ENCODE measurements at places on chromosomes 1 and 21. TPM values are rescaled to one million over a fixed set of nuclear protein-coding genes. Genes with fewer than 3 reads are reported as not detected.

DNA sequence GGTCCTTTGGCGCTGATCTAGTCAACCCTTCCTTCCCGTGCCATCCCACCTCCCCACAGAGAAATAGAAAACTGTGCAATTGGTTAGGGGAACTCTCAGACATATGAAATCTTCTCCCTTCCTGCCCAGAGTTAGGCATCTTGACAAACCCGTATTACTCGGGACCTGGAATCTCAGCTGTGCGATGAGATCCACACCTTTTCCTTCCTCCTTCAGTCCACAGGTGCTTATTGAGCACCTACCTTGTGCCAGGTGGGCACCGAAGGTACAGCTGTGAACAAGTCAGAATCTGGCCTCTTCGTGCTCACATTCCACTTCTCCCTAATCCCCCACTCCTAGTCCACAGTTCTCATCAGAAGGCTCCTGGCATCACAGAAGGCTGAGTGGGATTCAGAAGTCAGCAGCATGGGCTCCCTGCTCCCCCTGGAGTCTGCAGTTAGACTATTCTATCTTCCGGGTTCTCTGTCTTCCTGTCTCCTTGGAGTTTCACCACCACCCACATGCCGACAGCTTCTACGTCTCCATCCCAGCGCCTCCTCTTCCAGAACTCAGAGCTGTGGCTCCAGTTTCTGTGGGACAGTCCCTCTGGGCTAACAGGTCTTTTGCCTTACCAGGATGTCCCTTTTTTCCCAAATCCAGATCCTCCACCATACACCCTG, 23.0 kb downstream of the KNCN start:
- no peaks in the 10 kb centered on the region for H3K36me3 ChIP-seq
- no peak overlapping the region for H3K4me3 ChIP-seq
- no peak for DNase-seq
- no peaks in the 10 kb centered on the region for H3K4me1 ChIP-seq
- H3K27me3 ChIP-seq = no peaks in the 10 kb centered on the region

DNA sequence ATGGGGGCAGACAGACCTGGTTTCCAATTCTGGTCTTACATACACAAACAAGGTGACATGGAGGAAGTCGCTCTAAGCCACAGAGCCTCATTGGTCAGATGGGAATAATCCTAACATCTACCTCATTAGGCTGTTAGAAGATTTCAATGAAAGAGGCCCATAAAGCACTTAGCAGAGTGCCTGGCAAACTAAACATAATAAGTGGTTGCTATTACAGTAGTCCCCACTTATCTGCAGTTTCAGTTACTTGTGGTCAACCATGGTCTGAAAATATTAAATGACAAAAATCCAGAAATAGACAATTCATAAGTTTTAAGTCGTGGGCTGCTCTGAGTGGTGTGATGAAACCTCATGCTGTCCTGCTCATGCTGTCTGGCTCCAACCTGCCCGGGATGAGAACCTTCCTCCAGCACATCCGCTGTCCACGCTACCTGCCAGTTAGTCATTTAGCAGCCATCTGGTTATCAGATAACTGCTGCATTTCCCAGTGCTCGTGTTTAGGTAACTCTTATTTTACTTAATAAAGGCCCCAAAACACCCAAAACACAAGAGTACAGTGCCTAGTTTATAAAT, 112.3 kb downstream of the DDX20 start:
- no peak for DNase-seq
- no peak overlapping the region for H3K27ac ChIP-seq
- no peaks in the 10 kb centered on the region for H3K27me3 ChIP-seq

DNA sequence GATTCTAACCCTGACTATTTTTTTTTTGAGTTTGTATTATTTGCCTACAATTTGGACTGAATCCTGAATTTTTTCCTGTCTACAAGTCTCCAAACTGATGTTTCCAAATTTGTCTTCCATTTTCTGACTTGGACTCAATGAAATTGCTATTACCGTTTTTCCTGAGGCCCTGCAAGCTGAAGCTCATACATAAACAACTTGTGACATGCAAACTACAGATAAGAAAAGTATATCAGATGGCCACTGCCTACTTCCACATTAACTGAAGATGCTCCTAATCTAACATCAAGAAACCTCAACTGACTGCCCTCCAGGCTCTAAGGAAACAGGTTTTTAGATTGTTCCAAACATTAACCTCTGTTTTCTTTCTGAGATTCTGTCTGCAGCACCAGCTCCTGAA, 51.1 kb upstream of the KLHDC7A start:
- no peaks in the 10 kb centered on the region for H3K27me3 ChIP-seq
- DNase-seq = no peak
- H3K4me1 ChIP-seq = no peaks in the 10 kb centered on the region
- no peaks in the 10 kb centered on the region for H3K36me3 ChIP-seq
- no peak overlapping the region for H3K27ac ChIP-seq
- no peak overlapping the region for H3K4me3 ChIP-seq

GRCh38 chr21:27648560-27648959, 681.7 kb upstream of the ADAMTS5 start:
- H3K4me3 ChIP-seq = no peak overlapping the region
- no peaks in the 10 kb centered on the region for H3K36me3 ChIP-seq

DNA sequence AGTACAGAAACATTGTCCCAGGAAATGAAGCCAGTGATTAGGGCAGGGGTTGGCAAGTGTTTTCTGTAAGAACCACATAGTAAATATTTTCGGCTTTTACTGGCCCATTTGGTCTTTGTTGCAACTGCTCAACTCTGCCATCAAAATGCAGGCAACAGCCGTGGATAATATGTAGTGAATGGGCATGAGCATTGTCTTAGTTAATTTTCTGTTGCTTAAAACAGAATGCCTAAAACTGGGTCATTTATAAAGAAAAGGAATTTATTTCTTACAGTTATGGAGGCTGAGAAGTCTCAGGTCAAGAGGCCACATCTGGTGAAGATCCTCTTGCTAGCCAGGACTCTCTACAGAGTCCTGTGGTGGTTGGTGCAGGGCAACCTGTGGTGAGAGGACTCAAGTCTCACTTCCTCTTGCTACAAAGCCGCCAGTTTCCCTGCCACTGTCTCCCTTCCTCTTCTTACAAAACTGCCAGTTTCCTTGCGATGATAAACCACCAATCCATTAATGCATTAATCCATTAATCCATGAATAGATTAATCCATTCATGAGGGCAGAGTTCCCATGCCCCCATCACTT, 166.4 kb downstream of the PSMG1 start:
- no peaks in the 10 kb centered on the region for H3K36me3 ChIP-seq
- H3K27me3 ChIP-seq = no peaks in the 10 kb centered on the region

DNA sequence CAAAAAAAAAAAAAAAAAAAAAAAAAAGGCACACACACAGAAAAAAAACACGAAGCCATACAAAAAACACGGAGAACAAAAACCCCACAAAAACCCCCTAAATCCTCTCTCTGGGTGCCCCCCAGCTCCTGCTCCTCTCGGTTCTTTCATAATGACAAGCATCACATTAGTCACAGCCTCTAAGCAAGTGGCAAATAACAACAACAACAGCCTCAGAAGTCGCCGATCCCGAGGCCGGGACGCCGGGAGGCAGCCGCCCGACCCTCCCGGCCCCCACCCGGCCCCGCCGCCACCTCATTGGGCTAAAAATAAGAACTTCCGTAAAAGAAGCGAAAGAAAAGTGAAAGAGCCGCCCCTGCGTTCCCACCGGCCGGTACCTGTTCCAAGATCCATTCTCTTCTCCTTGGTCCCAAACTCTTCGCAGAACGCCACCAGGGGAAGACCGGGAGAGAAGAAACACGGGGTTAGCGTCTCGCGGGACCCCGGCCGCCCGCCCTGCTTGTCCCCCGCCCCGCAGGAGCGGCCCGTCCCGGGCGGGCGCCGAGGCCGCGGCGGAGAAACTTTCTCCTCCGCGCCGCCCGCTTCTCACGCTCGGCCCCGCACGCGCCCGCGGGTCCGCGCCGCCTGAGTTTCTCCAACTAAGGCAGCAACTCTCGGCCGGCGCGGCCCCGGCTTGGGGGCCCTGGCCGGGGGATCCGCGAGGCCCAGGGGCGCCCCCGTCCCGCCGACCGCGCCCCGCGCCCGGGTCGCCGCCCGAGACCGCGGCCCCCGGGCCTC, 102.8 kb downstream of the CASZ1 start:
- H3K4me1 ChIP-seq = no peaks in the 10 kb centered on the region
- H3K27ac ChIP-seq = peak overlapping the region; percentile 45
- peak overlapping the region; percentile 63 for H3K4me3 ChIP-seq
- peak; percentile 61 for DNase-seq

- peak overlapping the region; percentile 15 for H3K4me3 ChIP-seq
- H3K36me3 ChIP-seq = no peaks in the 10 kb centered on the region
- H3K27me3 ChIP-seq = no peaks in the 10 kb centered on the region
- H3K27ac ChIP-seq = no peak overlapping the region
These were observed 14.6 kb downstream of the NR5A2 start for GRCh38 chr1:200042119-200042551.

GRCh38 chr1:181131255-181131941, 42.9 kb downstream of the IER5 start:
- no peak overlapping the region for H3K27ac ChIP-seq
- no peaks in the 10 kb centered on the region for H3K36me3 ChIP-seq
- H3K4me1 ChIP-seq = peaks cover 1% of the 10 kb centered on the region
- H3K27me3 ChIP-seq = no peaks in the 10 kb centered on the region
- DNase-seq = no peak

- H3K36me3 ChIP-seq = no peaks in the 10 kb centered on the region
- no peaks in the 10 kb centered on the region for H3K4me1 ChIP-seq
- no peak for DNase-seq
These were observed 594.7 kb downstream of the ADGRL2 start for GRCh38 chr1:82395440-82395839.

- no peaks in the 10 kb centered on the region for H3K36me3 ChIP-seq
- no peak for DNase-seq
- no peak overlapping the region for H3K27ac ChIP-seq
- H3K27me3 ChIP-seq = no peaks in the 10 kb centered on the region
These were observed 9.8 kb upstream of the NOS1AP start for GRCh38 chr1:162059721-162060120.

- H3K27ac ChIP-seq = no peak overlapping the region
- no peaks in the 10 kb centered on the region for H3K4me1 ChIP-seq
- H3K27me3 ChIP-seq = no peaks in the 10 kb centered on the region
- no peak for DNase-seq
- H3K4me3 ChIP-seq = no peak overlapping the region
These were observed 84.7 kb upstream of the HIVEP3 start for GRCh38 chr1:42003433-42003832.

GRCh38 chr1:181135437-181135731, 46.9 kb downstream of the IER5 start:
- peaks cover 1% of the 10 kb centered on the region for H3K4me1 ChIP-seq
- H3K4me3 ChIP-seq = no peak overlapping the region
- H3K36me3 ChIP-seq = no peaks in the 10 kb centered on the region
- no peak for DNase-seq

GRCh38 chr1:33468531-33468930, 3.9 kb upstream of the ZSCAN20 start:
- no peaks in the 10 kb centered on the region for H3K36me3 ChIP-seq
- no peaks in the 10 kb centered on the region for H3K27me3 ChIP-seq
- peaks cover 3% of the 10 kb centered on the region for H3K4me1 ChIP-seq
- no peak overlapping the region for H3K4me3 ChIP-seq
- DNase-seq = no peak

- no peaks in the 10 kb centered on the region for H3K27me3 ChIP-seq
- H3K27ac ChIP-seq = peak overlapping the region; percentile 99
- peak overlapping the region; percentile 38 for H3K4me3 ChIP-seq
- H3K4me1 ChIP-seq = peaks cover 64% of the 10 kb centered on the region
- no peaks in the 10 kb centered on the region for H3K36me3 ChIP-seq
These were observed 8.2 kb downstream of the LMNA start for GRCh38 chr1:156122519-156123355.

- no peaks in the 10 kb centered on the region for H3K27me3 ChIP-seq
- H3K4me3 ChIP-seq = no peak overlapping the region
- no peak for DNase-seq
- no peak overlapping the region for H3K27ac ChIP-seq
- no peaks in the 10 kb centered on the region for H3K4me1 ChIP-seq
These were observed 1518.0 kb downstream of the NCAM2 start for GRCh38 chr21:22516230-22516629.

GRCh38 chr21:35254006-35254764, 205.1 kb upstream of the RUNX1 start:
- no peaks in the 10 kb centered on the region for H3K27me3 ChIP-seq
- H3K4me1 ChIP-seq = peaks cover 3% of the 10 kb centered on the region
- H3K36me3 ChIP-seq = no peaks in the 10 kb centered on the region
- DNase-seq = no peak
- no peak overlapping the region for H3K4me3 ChIP-seq

DNA sequence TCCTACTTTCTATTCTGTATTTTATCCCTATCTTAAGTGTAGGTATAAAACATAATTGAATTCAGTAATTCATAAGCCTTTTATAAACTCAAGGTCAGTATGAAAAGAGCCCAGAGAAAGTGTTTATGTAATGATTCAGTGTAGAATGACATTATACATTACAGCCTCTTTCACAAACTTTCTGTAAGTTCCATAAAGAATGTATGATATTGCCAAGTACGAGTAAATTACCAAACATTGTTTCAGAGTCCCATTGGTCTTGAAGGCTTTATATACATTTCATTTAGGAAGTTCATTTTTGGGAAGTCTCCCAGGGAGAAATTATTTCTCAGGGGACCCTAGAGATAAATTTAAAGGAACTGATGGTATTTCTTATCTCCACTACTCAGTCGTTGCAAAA, 37.8 kb upstream of the VAMP3 start:
- H3K36me3 ChIP-seq = no peaks in the 10 kb centered on the region
- no peak overlapping the region for H3K4me3 ChIP-seq
- DNase-seq = no peak
- no peak overlapping the region for H3K27ac ChIP-seq
- no peaks in the 10 kb centered on the region for H3K27me3 ChIP-seq

- no peaks in the 10 kb centered on the region for H3K4me1 ChIP-seq
- H3K27me3 ChIP-seq = no peaks in the 10 kb centered on the region
- H3K4me3 ChIP-seq = no peak overlapping the region
- no peaks in the 10 kb centered on the region for H3K36me3 ChIP-seq
- DNase-seq = no peak
- no peak overlapping the region for H3K27ac ChIP-seq
These were observed 8.0 kb downstream of the TRNAU1AP start for GRCh38 chr1:28560886-28561285.

GRCh38 chr1:110872745-110873720, at the start of gene CD53:
CD53 (plus strand) TSS chr1:110873148; CDS start chr1:110891409, 18,261 bp downstream.
- H3K4me1 ChIP-seq = no peaks in the 10 kb centered on the region
- no peaks in the 10 kb centered on the region for H3K27me3 ChIP-seq
- no peak within 1 kb of the TSS for H3K4me3 ChIP-seq
- no peak for DNase-seq
- H3K27ac ChIP-seq = no peak within 1 kb of the TSS

- H3K4me1 ChIP-seq = no peaks in the 10 kb centered on the region
- H3K27ac ChIP-seq = no peak overlapping the region
- no peak overlapping the region for H3K4me3 ChIP-seq
- no peaks in the 10 kb centered on the region for H3K36me3 ChIP-seq
- peaks cover 2% of the 10 kb centered on the region for H3K27me3 ChIP-seq
These were observed 820.8 kb downstream of the BRINP3 start for GRCh38 chr1:189656628-189657530.

GRCh38 chr1:30323841-30324240, 399.5 kb downstream of the MATN1 start:
- no peak overlapping the region for H3K4me3 ChIP-seq
- H3K36me3 ChIP-seq = no peaks in the 10 kb centered on the region
- no peaks in the 10 kb centered on the region for H3K27me3 ChIP-seq
- DNase-seq = no peak
- H3K4me1 ChIP-seq = no peaks in the 10 kb centered on the region

Gene KCNAB2
- total RNA-seq = 11.4 TPM

Gene OR10Z1
- not detected for total RNA-seq

Gene NUAK2
- total RNA-seq = 3.7 TPM

Gene KCNJ6
- total RNA-seq = not detected

Gene OR14K1
- total RNA-seq = not detected

Gene DNAJC6
- 0.83 TPM for total RNA-seq

Gene NMNAT2
- 0.24 TPM for total RNA-seq

Gene CLIC6
- 4.3 TPM for total RNA-seq

Gene FYB2
- total RNA-seq = 2.1 TPM

Gene LYST
- total RNA-seq = 20.3 TPM

Gene NOL9
- 31.6 TPM for total RNA-seq

Gene ANXA9
- 1.5 TPM for total RNA-seq

Gene SEC16B
- total RNA-seq = 3.9 TPM

Gene AADACL3
- not detected for total RNA-seq

Gene CELSR2
- 3.1 TPM for total RNA-seq

Gene PLEKHA6
- 6.6 TPM for total RNA-seq

Data from ovary (tissue), 10 donors.